ENCODE measurements at places on chromosomes 6 and 20. TPM values are rescaled to one million over a fixed set of nuclear protein-coding genes. Genes with fewer than 3 reads are reported as not detected.

DNA sequence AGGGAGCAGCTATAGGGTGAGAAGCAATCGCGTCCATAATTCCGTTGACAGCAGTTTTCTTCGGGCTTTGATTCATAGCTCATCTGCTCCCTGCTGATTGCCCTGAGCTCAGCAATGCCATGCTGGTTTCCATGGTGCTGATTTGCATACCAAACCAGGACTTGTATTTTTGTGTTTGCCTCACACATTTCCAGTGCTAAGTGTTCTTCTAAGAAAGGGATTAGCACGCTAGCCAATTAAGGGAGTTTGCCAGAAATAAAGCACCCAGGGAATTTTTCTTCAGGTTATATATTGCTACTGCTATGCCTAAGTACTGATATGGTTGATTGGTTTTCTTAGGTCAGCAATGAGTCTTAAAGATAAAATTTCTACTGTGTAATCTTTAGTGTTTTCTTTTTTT lies 177.6 kb downstream of the PLCB1 start:
- no peak for DNase-seq

- DNase-seq = no peak
These were observed 93.0 kb upstream of the HDAC2 start for GRCh38 chr6:114063956-114064355.

DNA sequence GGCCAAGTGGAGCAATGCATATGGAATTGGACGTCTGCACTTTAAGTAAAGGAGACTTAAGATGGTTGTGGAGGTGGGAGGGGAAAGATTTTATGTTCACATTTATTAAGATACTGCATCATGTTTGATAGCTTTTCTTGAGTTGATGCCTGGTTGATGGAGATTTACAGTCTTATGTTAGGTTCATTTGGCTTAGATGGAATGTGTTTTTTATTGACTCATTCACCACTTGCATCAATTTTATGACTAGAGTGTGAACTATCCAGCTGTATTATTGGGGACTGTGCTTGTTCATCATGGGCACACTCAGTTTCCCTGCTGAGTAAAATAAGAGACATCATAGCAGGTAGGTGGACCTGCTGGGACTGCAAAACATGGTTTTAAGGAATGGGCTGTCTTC lies 91.2 kb upstream of the SCP2D1 start:
- no peak for DNase-seq

DNA sequence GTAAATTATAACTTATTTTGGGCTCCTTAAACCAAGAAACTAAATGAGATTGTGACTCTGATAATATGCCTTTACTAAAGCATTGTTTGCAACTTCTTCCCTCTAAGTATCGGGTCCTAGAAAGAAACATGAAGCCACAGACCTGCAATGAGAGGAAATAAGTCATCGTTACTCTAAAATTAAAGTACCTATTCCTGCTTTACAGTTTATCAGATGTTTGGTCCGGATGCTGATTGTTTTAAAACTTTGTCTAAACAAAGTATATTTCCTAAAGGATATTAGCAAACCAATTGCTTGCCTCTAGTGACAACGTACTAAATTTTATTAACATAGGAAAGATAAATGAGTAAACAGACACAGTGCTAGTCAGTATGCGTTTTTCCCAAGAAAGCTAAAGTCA lies 216.8 kb downstream of the GJA1 start:
- no peak for DNase-seq

Gene KHDC1
- 1.0 TPM for total RNA-seq

- no peak for DNase-seq
These were observed 67.1 kb downstream of the NCOA7 start for GRCh38 chr6:125857846-125858245.

DNA sequence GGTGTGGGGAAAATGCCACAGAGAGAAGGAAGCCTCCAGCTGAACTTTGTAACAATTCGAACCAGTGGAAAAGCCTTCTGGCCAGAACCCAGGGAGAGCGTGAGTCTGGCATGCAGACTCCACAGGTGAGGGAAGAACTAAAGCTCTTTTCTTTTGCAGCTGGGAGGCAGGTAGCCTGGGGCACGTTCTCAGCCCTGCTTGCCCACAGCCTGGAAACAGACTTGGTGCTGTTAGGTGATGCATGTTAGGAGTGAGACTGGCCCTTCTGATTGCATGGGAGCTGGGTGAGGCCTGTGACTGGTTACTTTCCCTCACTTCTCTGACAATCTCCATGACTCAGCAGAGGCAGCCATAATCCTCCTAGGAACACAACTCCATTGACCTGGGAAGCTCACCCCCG lies 34.2 kb downstream of the PROKR2 start:
- DNase-seq = no peak

Gene HTR1E
- not detected for total RNA-seq

Gene LPA
- total RNA-seq = not detected
